ENCODE measurements at places on chromosomes 7 and 10.

- no peak for DNase-seq
These were observed 29.8 kb downstream of the SEM1 start for GRCh38 chr7:96679886-96680285.

GRCh38 chr7:129612112-129613015, 844 bp downstream of the NRF1 start:
- peak; percentile 38 for DNase-seq

DNA sequence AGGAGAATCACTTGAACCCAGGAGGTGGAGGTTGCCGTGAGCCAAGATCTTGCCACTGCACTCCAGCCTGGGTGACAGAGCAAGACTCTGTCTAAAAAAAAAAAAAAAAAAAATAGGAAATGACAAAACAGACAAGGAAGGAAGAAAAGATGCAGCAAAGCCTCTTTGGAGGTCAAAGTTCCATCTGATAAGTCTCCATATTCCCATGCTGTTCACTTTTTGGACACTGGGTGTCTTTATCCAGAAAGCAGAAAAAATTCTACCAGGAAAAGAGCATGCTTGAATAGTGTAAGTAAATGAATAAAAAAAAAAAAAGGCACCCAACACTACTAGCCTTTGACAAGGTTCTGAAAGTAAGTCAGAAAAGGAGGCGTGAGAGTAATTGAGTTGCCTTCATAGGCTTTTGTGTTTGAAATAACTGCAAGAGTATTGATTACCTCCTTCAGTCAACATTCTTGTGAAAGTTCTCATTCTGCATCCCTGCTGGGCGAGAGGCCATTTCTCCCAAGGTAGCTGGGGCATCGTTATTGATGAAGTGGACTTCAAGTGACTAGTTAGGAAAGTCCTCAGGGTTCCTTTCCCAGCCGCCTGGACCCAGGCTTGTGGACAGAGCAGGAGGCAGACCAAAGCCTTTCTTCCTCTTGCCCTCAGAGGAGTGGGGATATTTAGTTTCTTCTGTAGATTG, 133.3 kb upstream of the KIF5B start:
- DNase-seq = peak; percentile 24

DNA sequence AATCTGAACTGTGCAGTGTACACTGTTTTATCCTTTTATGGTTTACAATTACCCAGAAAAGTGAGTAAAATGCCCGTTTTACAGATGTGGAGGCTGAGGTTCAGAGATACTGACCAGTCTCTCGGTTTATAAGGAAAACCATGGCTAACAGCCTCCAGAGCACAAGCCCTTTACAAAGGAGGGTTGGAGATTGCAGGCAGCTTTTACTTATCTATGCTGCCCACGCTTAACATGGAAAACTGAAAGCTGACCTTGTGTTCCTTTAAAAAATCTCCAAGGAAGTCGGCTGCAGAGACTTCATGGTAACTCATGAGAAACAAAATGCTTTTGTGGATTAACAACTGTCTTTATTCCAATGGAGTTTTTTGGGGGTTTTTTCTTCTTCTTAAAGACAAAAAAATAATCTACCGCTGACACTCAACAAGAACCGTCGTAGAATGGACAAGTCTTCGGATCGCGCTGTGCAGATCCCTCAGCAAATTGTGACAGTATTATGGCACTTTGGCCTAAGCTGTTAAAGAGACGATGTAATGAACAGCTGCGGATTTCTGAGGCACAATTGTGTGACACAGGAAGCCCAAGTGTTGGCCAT, 654 bp upstream of the SLF2 start:
- no peak for DNase-seq

DNA sequence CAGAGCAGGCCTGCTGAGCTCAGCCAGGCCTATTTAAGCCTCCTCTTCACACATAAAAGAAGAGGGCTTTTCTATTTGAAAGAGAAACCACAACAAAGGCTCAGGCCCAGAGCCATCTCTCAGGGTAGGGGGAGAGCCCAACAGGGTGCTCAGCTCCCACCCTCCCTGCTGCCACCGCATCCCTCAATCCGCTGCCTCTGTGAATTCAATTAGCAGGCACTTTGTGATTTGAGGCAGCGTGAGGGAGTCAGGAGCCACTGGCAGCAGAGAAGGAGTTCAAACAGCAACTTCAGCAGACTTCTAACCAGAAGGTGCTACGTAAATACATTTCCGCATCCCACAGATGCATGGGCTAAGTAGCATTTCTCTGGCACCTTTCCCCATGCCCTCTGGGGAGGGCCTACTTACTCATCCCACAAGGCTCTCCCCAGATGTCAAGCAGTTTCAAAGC, 45.2 kb downstream of the LRRC20 start:
- DNase-seq = peak; percentile 31

GRCh38 chr7:151176401-151176800, 8.9 kb upstream of the GBX1 start:
- no peak for DNase-seq

DNA sequence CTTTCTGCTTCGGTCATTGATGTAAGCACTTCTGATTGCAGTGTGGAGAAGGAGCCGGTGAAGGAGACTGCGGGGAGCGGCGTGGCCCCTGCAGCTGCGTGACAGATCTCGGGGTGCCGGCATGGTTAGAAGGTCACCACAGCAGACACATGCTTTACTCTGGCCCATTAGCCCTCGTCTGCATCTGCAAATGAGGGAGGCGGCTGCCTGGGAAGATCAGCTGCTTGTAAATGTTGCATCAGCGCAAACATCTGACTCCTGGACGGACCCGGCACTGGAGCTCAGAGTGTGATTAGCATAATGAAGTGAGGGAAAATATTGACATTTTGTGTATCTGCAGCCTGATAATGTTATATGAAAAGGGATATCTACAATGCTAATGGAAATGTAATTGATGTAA, 30.5 kb upstream of the MNX1 start:
- no peak for DNase-seq

GRCh38 chr10:57338823-57339558, 928.7 kb downstream of the IPMK start:
- peak; percentile 29 for DNase-seq

- no peak for DNase-seq
These were observed 22.6 kb downstream of the SLIT1 start for GRCh38 chr10:97163181-97163580.

- DNase-seq = no peak
These were observed 63.6 kb upstream of the CARD11 start for GRCh38 chr7:3107228-3107763.

DNA sequence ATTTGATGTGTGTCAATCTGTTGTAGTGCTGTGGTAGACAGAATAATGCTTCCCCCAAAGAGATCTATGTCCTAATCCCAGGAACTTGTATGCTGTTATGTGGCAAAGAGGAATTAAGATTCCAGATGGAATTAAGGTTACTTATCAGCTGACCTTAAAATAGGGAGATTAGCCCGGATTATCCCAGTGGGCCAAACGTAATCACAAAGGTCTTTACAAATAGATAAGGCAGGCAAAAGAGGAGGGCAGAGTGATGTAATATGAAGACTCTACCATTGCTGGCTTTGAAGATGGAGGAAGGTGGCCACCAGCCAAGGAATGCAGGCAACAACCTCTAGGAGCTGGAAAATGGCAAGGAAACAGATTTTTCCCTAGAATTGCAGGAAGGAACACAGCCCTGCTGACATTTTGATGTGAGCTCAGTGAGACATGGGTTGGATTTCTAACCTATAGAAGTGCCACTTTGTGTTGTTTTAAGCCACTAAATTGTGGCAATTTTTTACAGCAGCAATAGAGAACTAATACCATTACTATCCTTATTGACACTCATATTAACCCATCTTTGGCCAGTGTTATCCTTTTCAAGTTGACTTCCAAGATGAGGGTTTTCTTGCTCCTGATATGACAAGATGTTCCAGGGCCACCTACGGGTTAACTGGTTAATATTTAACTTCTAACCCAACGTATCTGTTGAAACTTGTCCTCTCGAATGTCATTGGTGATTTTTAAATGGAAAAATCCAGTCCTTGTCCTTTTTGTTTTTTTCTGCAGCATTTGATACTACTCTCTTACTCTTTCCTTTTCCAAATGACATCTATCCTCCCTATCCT, 29.3 kb downstream of the CYCS start:
- peak; percentile 17 for DNase-seq
